ENCODE measurements at places on chromosomes 12 and 14. TPM values are rescaled to one million over a fixed set of nuclear protein-coding genes. Genes with fewer than 3 reads are reported as not detected.

EIF2B2 gene
- 60.6 TPM for polyA plus RNA-seq

DNAJC22 gene
- 15.1 TPM for polyA plus RNA-seq

INHBE gene
- polyA plus RNA-seq, result 0.30 TPM

CCDC197 gene
- polyA plus RNA-seq, result not detected

OLR1 gene
- 11.5 TPM for polyA plus RNA-seq

EML1 gene
- 7.9 TPM for polyA plus RNA-seq

AMN gene
- 121 TPM for polyA plus RNA-seq

MYL6B gene
- 142 TPM for polyA plus RNA-seq

FAR2 gene
- polyA plus RNA-seq, result 3.1 TPM

OTOGL gene
- polyA plus RNA-seq, result 0.80 TPM

NAV3 gene
- polyA plus RNA-seq, result 0.34 TPM

SYCP3 gene
- 0.54 TPM for polyA plus RNA-seq

BMP4 gene
- 9.9 TPM for polyA plus RNA-seq

GRCh38 chr14:92960706-92961566, 38.0 kb downstream of the CHGA start:
- no peak for DNase-seq

GRCh38 chr12:22083167-22083566, 37.1 kb downstream of the CMAS start:
- DNase-seq, result peak; percentile 25

- DNase-seq, result no peak
These were observed 155.6 kb upstream of the TMEM132C start for GRCh38 chr12:128111333-128111732.

DNA sequence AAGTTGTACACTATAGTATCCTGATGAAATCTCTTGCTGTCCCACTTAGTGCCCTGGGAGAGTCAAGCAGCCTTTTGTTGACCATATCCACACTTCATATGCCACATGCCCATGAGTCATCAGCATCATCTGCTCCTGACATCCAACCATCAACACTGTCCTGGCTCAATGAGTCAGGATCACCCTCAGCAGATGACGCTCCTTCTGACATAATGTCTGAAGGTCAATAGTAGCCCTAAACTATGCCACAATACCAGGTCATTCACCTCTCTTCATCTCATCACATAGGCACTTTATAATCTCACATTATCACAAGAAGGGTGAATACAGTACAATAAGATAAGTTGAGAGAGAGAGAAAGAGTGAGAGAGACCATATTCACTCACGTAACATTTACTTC, 369.0 kb upstream of the FAR2 start:
- DNase-seq, result no peak

GRCh38 chr14:99737451-99737951, 53.4 kb downstream of the CYP46A1 start:
- DNase-seq, result no peak

- DNase-seq, result no peak
These were observed 8.2 kb upstream of the MAX start for GRCh38 chr14:65110525-65110924.

- DNase-seq, result no peak
These were observed 252.1 kb upstream of the RTL1 start for GRCh38 chr14:101155575-101155974.

- DNase-seq, result no peak
These were observed 40.8 kb downstream of the DBX2 start for GRCh38 chr12:45010059-45010458.

DNA sequence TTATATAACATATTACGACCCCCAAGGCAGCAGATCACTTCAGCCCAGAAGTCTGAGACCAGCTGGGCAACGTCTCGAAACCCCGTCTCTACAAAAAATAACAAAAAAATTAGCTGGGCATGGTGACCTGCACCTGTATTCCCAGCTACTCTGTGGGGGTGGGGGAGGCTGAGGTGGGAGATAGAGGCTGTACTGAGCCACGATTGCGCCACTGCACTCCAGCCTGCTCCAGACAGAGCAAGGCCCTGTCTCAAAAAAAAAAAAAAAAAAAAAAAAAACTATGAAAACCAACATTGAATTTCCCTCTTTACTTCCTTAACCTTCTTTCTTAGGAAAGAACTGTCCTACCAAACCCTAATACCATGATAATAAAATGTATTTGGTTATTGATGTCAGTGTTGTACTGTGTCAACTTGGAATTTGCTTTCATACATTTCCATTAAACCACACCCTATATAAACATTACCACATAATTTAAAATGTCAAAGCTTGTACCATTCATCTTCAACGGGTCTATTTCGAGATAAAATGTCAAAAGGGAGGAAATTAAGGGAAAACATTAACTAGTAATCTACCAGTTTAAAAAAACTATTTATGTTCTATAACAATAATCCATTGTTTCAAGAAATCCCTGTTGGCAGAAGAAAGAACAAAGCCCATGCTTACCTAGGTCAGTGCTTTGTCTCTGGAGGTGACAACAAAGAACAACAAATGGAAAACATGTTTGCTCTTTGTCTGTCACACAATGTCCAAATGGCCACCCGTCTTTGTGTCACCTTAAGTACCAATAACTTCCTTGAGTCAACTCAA, 17.4 kb downstream of the GALNT4 start:
- no peak for DNase-seq

GRCh38 chr14:53375599-53375998, 222.5 kb upstream of the DDHD1 start:
- no peak for DNase-seq

GRCh38 chr12:77324763-77325468, 259.5 kb upstream of the E2F7 start:
- peak; percentile 90 for DNase-seq

DNA sequence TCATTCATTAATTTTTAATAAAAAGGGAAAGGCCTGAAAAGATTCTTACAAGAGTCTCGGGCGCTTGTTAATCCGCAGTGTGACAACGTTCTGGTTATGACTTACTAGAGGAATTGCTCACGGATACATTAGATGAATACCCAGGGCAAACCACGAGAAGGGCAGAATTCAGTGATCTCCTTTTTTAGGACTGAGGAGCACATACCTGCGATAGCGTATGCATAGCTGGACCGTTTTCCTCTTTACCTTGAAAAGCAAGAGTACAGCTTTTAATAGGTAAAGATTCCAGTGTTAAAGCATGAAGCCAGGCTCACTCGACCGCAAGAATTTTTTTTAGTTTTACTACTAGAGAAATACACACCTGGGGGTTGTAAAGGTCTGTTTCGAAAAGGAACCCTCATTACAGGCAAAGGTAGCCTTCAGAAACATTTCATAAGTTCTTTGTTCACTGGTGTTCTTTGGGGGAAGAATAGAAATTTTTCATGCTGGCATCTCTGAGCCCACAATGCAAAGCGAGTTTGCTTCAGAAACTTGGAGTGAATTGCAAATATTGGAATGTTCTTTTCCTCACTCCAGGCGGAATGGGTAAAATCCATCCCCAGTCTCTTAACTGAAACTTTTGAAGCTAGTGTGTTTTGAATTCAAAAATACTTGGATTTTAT, 953 bp downstream of the MAPK1IP1L start:
- DNase-seq, result no peak

DNA sequence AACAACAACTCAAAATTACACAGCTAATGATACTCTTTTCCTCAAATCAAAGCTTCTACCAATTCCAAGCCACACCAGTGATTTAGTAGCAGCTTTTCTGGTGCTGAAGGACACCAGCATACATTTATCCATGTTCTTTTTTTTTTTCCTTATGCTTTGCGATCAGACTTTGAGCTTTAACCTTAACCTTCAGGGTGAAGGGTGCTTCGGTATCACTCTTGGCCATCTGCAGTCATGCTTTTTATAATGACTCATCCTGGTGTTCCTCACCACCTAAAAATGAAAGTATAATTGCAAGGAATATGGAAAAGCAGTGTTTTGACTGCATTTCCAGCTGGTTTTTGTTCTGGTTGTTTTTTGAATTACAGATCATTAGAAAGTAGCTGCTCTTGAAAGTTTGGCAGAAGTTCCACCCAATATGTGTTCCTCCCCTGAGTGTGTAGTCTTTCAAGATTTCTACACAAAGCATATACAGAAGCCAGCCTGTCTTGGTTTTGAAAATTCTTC, 1.3 kb upstream of the SLC41A2 start:
- DNase-seq, result no peak

- DNase-seq, result no peak
These were observed 95.9 kb upstream of the DDHD1 start for GRCh38 chr14:53249059-53249458.

DNA sequence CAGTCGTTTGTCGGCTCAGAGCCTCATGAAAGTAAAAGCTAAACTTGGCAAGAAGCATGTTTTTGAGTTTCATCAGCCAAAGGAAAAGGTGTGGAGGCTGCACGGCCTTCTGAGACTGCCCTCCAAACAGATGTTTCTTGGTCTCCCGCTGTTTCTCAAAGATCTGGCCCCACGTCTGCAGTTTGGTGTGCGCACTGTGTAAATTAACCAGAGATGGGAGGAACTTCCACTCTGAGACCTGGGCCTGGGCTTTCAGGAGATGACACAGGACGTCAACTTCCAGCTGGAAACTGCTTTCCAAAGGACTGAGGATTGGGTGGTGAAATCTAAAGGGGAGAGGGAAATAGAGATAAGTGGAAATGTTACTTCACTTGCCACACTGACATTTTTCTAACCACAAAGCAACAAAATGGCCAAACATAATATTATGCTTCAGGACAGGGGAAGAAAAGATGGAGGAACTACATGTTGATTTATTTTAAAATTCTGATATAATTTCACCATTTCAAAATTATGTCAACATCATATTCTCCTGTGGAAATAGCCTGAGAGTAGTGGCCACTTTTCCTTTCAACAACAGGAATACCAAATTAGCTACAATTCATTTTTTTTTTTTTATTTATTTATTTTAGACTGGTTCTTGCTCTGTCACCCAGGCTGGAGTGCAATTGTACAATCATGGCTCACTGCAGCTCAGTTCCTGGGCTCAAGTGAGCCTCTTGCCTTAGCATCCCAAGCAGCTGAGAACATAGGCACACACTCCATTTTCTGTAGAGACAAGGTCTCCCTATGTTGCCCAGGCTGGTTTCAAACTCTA, 27.6 kb downstream of the KICS2 start:
- DNase-seq, result no peak

GRCh38 chr14:96956464-96957239, 159.5 kb downstream of the VRK1 start:
- no peak for DNase-seq

DNA sequence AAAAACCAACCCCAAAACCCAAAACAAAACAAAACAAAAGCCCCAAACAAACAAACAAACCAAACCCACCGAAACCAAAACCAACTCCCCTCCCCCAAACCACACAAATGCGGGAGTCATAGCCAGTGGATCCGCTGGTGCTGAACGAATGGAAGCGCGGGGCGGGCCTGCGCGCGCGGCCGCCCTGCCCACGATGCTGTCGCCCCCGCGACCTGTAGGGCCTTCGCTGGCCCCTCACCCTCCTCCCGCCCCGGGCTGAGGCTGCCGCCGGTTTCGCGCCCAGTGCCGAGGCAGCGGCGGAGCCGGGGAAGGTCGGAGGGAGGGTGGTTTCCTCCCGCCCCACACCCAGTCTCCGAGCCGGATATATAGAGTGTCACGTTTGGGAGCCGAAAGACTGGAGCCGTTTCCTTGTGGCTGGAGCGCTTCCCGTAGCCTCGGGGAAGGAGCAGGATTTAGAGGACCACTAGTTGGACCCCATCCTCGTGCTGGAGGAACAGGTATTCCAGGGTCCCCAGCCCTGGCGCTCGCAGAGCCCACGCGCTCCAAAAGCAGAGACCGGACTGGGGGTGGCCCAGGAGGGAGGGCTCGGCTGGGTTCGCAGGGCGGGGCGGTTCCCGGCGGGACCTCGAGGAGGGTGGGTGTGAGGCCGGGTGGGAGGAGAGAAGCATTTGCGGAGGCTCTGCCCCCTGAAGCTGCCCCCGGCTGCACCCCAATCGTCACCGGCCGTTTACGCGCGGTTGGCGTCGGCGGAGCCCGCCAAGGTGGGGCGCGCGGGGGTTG, at the start of gene FAR2:
TSS of gene FAR2 (plus strand) at position 368 of the 780 bp plus-strand sequence. CDS start 121,172 bp downstream, outside the sequence.
- DNase-seq, result peak; percentile 80

GRCh38 chr14:39431416-39432178, 636 bp downstream of the FBXO33 start:
- peak; percentile 64 for DNase-seq

DNA sequence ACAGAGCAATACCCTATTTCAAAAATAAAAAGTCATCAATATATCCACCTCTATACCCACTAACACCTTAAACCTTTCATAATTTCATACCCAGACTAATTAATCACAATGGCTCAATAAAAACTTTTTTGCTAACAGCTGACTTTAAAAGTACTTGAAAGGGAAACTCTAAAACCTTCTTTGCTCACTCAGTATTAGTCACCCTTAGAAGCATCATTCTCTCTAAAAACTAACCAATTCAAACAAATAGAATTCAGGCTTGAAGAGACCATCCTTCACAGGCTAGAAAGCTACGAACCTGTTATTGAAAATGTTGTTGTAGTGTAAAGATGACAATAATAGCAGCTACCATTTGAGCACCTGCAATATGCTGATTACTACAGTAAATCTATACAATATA, 37.2 kb downstream of the HECTD1 start:
- no peak for DNase-seq

GRCh38 chr14:104135904-104136471, 2.4 kb upstream of the KIF26A start:
- peak; percentile 6 for DNase-seq

- DNase-seq, result no peak
These were observed 19.3 kb upstream of the KIF26A start for GRCh38 chr14:104119119-104119487.

- DNase-seq, result no peak
These were observed 25.0 kb downstream of the HECTD4 start for GRCh38 chr12:112357214-112357613.

DNA sequence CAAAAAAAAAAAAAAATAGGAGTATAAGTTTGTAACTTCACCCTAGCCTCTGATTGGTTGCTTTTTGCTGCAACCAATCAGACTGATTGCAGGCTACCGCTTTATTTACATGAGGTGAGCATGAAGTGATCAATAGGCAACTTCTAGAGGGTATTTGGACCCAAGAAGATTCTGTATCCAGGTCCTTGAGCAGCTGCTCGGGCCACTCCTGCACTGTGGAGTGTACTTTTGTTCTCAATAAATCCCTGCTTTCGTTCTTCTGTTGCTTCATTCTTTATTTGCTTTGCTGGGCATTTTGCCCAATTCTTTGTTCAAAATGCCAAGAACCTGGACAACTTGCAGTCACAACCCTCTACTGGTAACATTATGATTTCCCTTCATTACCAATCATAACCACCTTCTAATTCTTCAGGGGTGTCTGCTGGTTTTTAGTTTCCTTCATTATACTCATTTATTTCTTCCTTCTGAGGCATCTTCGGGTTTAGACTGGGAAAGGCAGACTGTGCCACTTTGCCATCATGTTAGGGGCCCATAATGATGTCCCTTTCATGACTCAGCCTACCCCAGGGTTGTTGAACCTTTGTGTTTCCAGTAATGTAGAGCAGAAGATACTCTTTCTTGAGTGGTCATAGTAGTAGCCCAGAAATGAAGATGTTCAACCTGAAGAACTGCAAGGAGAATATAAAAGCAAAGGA, 43.4 kb upstream of the LIMA1 start:
- DNase-seq, result no peak

GRCh38 chr14:50954811-50955372, 10.6 kb upstream of the PYGL start:
- peak; percentile 46 for DNase-seq
